NCI-H524 (cell line): ENCODE measurements at places on chromosomes 3 and 15.
A peak's percentile ranks its signal among the peaks of the same experiment; 100 is the strongest.

- no peak for DNase-seq
These were observed 51.6 kb upstream of the BLM start for GRCh38 chr15:90665288-90666134.

GRCh38 chr15:69823223-69823907, 274.4 kb downstream of the TLE3 start:
- no peak for DNase-seq

DNA sequence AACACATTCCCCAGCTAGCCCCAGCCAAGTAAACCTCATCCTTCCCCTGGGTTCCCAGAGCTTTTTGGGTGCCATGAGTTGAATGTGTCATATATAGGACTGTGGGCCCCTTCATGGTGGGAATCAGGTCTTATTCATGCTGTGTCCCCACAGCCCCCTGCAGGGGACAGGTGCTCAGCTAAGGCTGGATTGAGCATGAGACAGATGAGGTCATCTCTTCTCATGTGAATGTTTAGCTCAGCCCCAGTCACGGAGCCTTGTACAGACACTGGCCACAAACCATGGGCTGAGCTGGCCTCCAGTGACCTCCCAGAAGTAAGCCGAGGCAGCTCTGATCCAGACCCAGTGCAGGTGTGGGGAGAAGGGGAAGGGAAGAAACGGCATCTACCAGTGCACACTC, 70.7 kb downstream of the C3orf70 start:
- DNase-seq = no peak

- no peak for DNase-seq
These were observed 51.0 kb downstream of the EOMES start for GRCh38 chr3:27671101-27671500.

GRCh38 chr3:47405820-47406761, 25.3 kb downstream of the PTPN23 start:
- no peak for DNase-seq

GRCh38 chr15:79179108-79179561, 88.6 kb upstream of the RASGRF1 start:
- DNase-seq = no peak

- no peak for DNase-seq
These were observed 40.3 kb downstream of the POLR2M start for GRCh38 chr15:57746786-57747185.

- no peak for DNase-seq
These were observed 481.0 kb upstream of the PROK2 start for GRCh38 chr3:72266016-72266370.

- DNase-seq = no peak
These were observed 56.8 kb downstream of the TFG start for GRCh38 chr3:100766069-100766468.

DNA sequence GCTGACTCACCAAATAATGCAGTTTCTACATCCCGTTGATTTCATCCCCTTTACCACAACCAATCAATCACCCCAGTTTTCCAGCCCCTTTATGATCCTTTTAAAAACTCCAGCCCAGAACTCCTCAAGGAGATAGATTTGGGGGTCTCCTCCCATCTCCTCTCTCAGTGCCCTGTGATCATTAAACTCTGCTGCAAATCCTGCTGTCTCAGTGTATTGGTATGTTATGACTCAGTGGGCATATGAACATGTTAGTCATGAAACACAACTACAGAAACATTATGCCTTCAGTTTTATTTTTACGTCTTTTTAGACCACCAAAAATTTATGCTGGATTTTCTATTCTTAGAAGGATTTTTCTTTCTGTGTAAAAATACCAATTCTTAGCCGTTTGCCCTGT, 213.7 kb downstream of the DIPK2A start:
- no peak for DNase-seq

DNA sequence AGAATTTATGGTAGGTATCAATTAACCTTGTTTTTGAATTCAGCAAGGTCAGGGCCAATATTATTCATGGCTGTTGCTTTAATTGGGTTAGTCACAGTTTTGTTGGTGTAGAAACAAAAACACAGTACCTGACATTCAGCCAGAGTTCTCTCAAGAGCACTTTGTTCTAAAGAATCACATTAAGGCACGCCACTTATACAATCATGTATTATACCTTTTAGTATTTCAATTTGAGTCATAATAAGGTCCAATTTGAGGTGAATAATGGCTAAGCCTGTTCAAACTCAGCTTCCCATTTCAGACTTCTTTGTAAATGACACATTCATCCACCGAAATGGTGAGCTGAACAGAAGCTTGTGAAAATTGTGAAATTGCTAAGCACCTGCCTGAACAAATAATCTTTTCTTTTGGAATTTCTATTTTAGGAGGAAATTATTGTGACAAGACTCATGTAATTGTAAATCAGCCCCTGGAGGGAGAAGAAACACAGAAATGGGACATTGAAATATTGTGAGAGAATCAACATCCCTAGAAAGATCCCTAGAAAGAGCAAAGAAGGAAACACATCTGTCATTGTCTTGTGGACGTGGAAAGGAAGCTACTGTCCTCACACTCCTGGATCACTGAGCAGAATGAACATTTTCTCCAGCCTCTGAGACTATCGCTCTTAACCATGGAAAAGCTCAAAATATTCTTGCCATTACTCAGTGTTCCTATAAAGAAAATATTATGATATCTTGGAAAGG, 29.3 kb downstream of the RIOX2 start:
- no peak for DNase-seq

DNA sequence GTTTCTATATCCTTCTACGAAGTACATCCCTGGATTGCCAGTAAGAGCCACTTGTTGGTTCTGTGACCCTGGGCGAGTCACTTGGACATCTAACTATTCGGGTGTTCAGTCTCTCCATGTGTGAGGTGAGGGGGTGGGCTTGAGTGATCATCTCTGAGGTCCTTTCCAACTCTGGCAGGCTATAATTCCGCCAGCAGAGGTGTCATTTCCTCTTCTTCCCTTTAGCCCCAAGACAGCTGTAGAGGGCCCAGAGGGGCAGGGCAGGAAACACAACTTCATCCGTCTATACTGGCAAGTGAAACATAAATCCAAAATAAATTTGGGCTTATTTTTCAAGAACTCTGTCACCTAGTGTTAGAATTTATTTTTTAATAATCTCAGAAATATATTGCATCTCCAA, 38.1 kb downstream of the C2CD4A start:
- DNase-seq = no peak

- DNase-seq = no peak
These were observed 153.9 kb downstream of the PDZRN3 start for GRCh38 chr3:73470860-73471259.

- no peak for DNase-seq
These were observed 4.4 kb upstream of the VHL start for GRCh38 chr3:10137178-10137577.

- no peak for DNase-seq
These were observed 29.5 kb downstream of the MB21D2 start for GRCh38 chr3:192888190-192888589.

- no peak for DNase-seq
These were observed 23.0 kb downstream of the CP start for GRCh38 chr3:149198611-149199010.

DNA sequence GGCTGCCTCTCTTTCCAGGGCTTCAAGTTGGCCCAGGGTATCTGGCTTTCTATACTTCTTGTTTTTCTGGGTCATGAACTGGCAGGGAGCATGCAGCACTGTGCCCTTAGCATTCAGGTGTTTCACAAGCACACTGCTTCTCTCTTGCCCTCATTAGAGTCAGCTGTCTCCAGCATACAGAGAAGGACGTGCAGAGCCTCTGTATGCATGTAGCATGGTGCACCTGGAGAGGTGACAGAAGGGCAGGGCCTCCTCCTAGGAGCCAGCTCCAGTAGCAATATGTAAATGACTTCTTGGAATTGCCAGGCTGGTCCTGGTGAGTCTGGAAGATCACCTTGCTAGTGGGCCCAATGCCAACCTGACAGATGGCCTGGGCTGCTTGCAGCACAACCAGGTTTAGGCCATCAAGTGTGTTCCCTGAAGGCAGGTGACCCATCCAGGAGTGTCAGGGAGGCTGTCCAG, 44.8 kb upstream of the ATP2C1 start:
- DNase-seq = peak; percentile 85

DNA sequence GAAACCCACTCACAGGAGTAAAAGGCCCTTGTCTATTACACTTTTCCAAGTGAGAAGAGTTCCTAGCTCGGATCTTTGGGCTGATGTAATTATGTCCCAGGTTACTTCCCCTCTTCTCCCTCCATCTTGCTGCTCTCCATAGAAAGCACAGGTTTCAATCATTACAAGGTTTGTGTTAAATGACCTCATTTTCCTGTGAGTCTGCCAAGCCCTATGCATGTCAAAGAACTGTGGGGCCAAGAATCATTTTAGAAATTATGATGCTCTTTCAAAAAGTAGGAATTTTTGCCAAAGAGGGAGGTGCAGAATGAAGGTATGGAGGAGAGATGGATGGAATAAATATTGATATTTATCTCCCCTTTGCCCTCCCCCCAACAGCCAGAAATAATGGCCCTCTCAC, 129.3 kb upstream of the TPM1 start:
- no peak for DNase-seq

- no peak for DNase-seq
These were observed 41.6 kb upstream of the ACKR4 start for GRCh38 chr3:132555306-132556035.

GRCh38 chr3:47634996-47635395, 56.3 kb upstream of the CSPG5 start:
- DNase-seq = no peak

- DNase-seq = no peak
These were observed 17.4 kb downstream of the SLC35A5 start for GRCh38 chr3:112579232-112579631.

- no peak for DNase-seq
These were observed 3.7 kb upstream of the ZBTB47 start for GRCh38 chr3:42649783-42650182.
